EL (cell line): ENCODE measurements at places on chromosomes 4 and X.

DNA sequence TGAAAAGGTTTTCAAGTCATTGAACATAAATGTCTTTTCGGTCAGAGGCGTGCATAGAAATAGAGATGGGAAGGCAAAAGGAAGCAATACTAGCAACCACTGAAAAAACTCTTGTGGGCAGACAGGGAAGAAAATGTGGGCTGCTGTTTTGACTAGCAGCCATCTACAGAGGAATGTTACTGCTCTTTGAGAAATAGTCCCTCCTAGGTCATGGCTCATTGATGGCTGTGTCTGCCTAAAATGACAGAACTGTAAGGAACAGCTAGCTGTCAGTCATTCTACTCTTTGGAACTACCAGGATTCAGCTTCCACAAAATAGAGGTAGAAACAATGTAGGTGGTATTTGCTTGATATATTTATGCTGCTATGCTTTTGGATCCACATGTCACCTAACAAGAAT lies 26.9 kb upstream of the TMPRSS11B start:
- no peak for DNase-seq

DNA sequence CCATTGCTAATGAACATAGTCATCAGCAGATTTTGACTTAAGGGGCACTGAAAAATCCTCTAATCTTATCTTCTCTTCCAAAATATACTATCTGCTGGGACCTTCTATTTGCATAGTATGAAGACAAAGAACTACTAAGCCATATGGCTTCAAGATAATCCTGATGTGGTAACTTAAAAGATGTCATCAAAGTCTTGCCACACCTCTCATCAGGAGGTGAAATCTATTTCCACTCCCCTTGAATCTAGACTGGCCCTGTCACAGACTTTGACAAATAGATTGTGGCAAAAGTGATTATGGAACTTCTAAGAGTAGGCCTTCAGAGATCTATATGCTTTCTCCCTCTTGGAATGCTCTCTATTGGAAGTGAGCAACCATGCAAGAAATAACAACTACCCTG lies 27.3 kb upstream of the TET2 start:
- no peak for DNase-seq

DNA sequence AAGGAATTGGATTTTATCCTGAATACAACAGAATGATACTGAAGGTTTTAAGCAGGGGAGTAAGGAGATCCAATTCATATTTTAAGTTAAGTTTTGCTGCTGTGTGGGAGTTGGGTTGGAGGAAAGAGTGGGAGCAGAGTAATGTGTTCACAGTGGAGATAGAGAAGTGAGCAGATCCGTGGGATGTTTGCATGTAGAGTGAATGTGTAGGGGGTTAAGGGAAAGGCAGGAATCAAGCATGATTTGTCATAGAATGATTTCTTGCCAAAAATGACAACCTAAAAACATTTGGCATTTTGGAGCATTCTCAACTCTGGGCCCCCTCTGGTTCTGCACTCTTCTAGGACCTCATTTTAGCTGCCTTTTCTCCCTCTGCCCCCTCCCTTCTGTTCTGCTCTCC lies 76.6 kb downstream of the ARHGAP10 start:
- no peak for DNase-seq

DNA sequence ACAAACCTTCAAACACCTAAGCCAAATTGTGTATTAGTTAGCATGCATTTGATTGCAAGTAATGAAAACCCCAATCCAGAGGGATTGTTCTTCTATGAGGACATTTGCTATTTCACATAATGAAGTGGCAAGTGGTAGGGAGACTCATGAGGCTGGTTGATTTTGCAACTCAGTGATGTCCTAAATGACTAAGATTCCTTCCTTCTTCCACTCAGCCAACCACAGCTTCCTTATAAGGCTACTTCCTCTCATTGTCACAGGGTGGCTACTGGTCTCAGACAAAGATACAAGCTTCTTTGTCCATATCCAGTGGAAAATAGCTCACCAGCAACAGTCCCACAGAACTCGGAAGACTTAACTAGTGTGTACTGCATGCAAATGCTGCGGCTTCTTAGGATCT lies 5.3 kb upstream of the OTC start:
- DNase-seq, result peak; percentile 11

GRCh38 chrX:11890836-11891514 lies 132.9 kb downstream of the MSL3 start:
- no peak for DNase-seq

- no peak for DNase-seq
Observed at GRCh38 chr4:6641971-6642320, 1.5 kb downstream of the MRFAP1 start.

DNA sequence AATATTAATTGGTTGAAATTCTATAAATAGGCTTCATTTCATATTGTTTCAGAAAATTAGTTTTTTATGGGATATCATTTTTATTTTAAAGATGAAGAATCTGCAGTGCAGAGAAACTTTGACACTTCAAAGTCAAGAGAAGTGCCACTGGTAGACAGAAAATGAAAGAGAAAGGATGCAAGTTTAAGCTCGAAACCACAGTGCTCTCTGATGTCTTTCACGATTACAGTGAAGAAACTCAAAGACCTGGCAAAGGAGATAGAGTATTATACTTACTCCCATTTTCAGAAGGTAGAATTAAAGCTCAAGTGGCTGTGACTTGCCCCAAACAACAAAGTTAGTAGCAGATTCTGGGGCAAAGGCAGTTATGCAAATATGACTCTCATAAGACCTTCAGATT lies 745.4 kb downstream of the TECRL start:
- no peak for DNase-seq

DNA sequence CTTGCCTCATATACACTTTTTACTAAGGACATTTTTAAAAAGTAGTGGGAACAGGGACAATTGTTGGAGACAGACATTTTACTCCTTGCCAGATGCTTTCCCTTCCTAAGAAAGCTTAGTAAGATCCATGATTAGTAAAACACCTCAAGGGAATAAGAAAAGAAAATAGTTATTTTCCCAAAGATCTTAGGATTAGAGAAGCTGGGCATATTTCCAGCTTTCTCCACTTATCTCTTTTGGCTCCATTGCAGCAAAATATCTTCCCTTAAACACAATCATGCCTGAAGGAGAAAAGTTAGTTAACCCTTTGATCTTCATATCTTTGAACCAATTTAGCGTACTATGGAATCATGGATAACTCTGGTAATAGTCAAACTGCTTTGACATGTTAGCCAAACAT lies 257.9 kb downstream of the PCDH18 start:
- peak; percentile 14 for DNase-seq

DNA sequence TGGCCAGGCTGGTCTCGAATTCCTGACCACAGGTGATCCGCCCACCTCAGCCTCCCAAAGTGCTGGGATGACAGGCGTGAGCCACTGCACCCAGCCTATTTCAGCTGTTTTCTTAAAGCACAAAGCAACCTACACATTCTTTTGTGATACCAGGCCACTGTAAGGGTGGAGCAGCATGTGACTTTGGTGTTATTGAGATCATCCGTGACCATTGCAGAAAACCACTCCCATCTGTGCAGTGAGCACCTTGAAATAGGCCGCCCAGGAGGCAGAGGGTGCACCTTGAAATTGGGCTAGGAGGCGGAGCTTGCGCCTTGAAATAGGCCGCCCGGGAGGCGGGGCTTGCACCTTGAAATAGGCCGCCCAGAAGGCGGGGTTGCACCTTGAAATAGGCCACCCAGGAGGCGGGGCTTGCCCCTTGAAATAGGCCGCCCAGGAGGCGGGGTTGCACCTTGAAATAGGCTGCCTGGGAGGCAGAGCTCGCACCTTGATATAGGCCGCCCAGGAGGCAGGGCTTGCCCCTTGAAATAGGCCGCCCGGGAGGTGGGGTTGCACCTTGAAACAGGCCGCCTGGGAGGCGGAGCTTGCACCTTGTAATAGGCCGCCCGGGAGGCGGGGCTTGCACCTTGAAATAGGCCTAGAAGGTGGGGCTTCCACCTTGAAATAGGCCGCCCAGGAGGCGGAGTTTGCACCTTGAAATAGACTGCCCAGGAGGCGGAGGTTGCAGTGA lies 9.0 kb upstream of the SLC25A6 start:
- no peak for DNase-seq

DNA sequence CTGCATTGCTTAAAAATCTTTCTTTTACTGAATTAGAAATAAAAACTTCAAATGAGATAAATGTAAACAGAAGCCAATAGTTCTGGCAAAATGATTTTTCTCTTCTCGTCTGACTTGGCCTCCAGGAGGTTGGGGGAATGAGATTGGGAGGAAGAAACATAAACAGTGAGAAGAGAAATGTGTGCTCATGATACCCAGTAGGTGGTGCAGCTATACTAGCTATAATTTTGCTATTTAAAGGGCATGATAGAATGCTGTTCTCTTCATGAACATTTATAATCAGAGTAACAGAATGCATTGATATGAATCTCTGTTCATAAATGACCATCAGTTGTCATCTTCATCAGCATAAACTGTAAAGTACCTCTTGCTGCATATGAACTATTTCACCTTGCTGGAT lies 85.5 kb downstream of the TACR3 start:
- no peak for DNase-seq

DNA sequence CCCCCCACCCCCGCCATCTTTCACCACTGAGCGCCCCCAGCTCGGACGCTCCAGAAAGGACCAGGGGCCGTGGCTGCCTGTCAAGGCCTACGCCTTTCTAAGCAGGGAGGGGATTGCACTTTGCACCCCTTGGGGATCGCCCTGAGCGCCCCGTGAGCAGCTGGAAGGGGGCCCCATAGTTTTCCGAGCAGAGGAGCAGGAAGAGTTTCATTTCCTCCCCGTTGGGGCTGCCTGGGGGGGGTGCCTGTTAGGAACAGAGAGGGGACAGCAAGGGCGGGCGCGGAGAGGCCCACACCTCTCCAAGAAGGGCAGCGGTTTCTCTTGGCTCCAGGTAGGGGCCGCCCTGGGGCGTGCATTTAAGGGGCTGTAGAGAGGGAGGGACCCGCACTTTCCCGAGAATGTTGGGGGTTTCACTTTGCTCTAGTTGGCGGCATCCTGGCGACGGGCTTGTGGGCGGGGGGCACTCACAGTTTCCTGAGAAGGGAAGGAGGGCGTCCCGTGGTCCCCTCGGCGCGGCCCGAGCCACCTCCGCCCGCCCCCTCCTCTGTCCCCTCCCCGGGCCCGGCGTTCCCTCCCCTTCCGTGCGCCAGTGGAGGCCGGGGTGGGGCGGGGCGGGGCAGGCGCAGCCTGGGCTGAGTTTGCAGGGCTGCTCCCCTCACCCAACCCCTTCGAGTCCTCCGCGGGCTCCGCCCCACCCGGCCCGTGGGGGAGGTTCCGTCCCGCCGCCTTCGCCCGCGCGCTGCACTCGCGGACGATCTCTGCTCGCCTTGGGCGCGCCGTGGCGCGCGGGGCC lies 82.3 kb upstream of the CD99 start:
- peak; percentile 88 for DNase-seq

DNA sequence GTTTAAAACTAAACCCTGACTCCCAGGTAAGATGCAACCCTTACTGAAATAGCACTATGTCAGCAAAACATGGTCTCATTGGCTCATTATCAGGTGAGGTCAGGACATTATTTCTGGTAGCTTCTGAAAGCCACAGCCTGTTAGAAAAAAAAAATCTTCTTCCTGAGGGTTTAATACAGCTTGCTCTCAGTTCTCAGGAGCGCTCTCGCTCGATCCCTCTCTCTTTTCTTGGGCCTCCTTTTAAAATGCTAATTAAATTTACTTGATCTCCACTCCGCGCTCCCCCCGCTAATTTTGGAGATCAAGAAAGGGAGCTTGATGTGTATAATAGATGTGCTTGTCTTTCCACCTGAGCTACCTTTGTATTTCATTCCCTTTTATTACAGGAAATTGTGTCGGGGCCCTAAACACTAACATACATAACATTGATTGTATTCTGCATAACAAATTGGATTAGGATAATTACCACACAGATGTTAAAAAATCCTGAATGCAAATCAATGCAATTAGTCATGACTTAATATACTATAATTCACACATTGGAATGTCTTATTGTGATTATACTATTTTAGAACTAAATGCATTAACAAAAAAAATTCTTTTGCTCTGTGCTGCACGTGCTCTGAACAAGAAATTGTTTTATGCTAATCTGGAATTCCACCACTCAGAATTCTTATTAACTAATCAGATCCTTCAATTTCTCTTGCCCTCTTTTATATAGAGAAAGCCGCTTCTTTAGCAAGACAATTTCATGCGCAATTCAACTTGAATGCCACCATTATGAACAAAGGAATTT lies 101.6 kb upstream of the TEX13D start:
- DNase-seq, result no peak

- no peak for DNase-seq
Observed at GRCh38 chrX:108059801-108060200, 14.9 kb downstream of the VSIG1 start.

DNA sequence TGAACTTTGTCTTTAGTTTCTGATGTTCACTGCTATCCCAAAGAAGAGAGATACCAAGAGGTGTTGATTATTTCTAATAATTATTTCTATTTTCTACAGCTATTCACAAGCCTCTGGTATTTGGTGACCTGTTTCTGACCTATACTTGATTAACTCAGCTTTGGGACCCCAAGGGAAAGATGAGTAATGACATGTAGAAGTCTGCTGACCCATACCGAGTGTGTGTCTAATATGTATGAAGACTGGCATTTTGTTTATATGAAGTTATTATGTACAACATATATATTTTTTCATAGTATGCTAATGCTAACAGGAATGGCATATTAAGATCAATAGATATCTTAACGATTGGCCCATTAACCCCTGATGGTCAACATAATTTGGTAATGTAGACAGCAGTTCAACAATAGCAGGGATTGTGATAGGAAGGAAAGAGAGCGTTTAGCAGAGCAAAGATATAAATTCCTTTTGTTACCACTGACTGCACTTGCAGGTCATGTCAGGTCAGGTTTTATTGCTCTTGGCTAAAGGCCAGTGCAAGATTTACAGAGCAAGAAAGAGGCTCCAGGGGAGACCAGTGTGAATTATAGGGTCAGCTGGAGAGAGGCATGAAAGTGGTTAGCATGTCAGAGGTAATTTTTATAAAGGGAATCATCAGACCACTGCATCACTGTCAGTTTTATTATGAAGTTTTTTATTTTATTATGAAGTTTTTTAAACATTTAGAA lies 94.7 kb upstream of the DIPK2B start:
- peak; percentile 79 for DNase-seq

- DNase-seq, result peak; percentile 67
Observed at GRCh38 chr4:147590249-147590920, 26.8 kb upstream of the TMEM184C start.

GRCh38 chr4:141656031-141656430 lies 19.6 kb downstream of the IL15 start:
- DNase-seq, result no peak
